H1 (cell line): ENCODE measurements at places on chromosomes 3 and 15. TPM values are rescaled to one million over a fixed set of nuclear protein-coding genes. Genes with fewer than 3 reads are reported as not detected.

The FBXO40 gene
- 0.03 and 0.05 TPM in 2 replicates for polyA plus RNA-seq

The DUOXA2 gene
- polyA plus RNA-seq: 0.05 TPM in 1 of 2 replicates, not detected in the other

The GUCA1C gene
- polyA plus RNA-seq: not detected in 2 replicates

The NANOGP8 gene
- polyA plus RNA-seq: 14.5 and 23.3 TPM in 2 replicates

The CRTC3 gene
- polyA plus RNA-seq: 5.1 and 5.3 TPM in 2 replicates

The LRRIQ4 gene
- 0.08 and 0.14 TPM in 2 replicates for polyA plus RNA-seq

The LYZL4 gene
- not detected in 2 replicates for polyA plus RNA-seq
